ENCODE measurements at places on chromosomes 2 and 18. TPM values are rescaled to one million over a fixed set of nuclear protein-coding genes. Genes with fewer than 3 reads are reported as not detected.

The PRKAG3 gene
- total RNA-seq, result not detected

The CIB4 gene
- not detected for total RNA-seq

The ZAP70 gene
- total RNA-seq, result 302 TPM

The CRYBA2 gene
- total RNA-seq, result not detected

- DNase-seq, result no peak
Observed at GRCh38 chr2:150091846-150092245, 395.6 kb downstream of the RND3 start.

DNA sequence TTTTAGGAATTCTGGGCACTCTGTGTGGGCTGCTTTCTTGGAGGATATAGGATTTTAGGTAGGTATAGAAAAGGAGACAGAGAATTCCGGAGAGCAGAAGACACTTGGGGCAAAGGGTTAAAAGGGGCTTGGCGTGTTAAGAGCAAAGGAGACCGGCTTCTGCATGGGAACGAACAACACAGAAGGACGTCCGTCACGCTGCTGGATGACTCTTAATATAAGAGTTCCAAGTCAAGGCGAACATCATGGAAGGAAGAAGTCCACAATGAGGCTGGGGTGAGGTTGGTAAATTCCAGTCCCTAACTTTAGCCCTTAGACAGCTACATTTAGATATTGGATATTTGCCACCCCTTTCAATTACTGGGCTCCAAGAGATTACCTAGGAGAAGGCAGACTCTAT, 15.9 kb upstream of the SLC20A1 start:
- DNase-seq, result no peak

All from activated CD4-positive, alpha-beta T cell treated with anti-CD3 and anti-CD28 coated beads, Interleukin-2, amount 10 ng/mL, durations not matched to agents 7 days and 5 days (primary cell).